Urinary bladder (tissue), 4 donors: ENCODE measurements at places on chromosomes 11 and 22. TPM values are rescaled to one million over a fixed set of nuclear protein-coding genes. Genes with fewer than 3 reads are reported as not detected.

Gene RIMBP3C
- total RNA-seq, result 0.26 TPM

Gene OR5D18
- not detected for total RNA-seq

Gene PNPLA3
- 0.37 TPM for total RNA-seq

Gene MAPK11
- 4.1 TPM for total RNA-seq

Gene TYR
- not detected for total RNA-seq

Gene TTLL12
- total RNA-seq, result 8.1 TPM

Gene FDX1
- total RNA-seq, result 13.7 TPM

Gene OR8A1
- not detected for total RNA-seq

Gene PTGDR2
- total RNA-seq, result 0.37 TPM

Gene APOA4
- total RNA-seq, result not detected

Gene IL10RA
- 8.7 TPM for total RNA-seq

Gene SLCO2B1
- 11.7 TPM for total RNA-seq

Gene ACR
- not detected for total RNA-seq

Gene MS4A4A
- 31.9 TPM for total RNA-seq

Gene MS4A3
- total RNA-seq, result 0.69 TPM

Gene MIOX
- not detected for total RNA-seq

Gene CFAP300
- 5.9 TPM for total RNA-seq

Gene BAIAP2L2
- not detected for total RNA-seq

Gene MYO18B
- total RNA-seq, result 4.8 TPM

Gene TBX1
- total RNA-seq, result 1.2 TPM

Gene C11orf91
- not detected for total RNA-seq

Gene EMID1
- 9.4 TPM for total RNA-seq

Gene WEE1
- total RNA-seq, result 95.5 TPM

Gene SOX6
- 12.8 TPM for total RNA-seq

Gene SYCE3
- not detected for total RNA-seq

Gene CRACR2B
- 5.9 TPM for total RNA-seq

Gene NOX4
- 5.4 TPM for total RNA-seq

Gene CCDC73
- total RNA-seq, result 0.05 TPM

Gene UCP3
- total RNA-seq, result 0.85 TPM

Gene CARD16
- 16.2 TPM for total RNA-seq

Gene MUC5B
- total RNA-seq, result not detected

Gene MS4A1
- 1.2 TPM for total RNA-seq

Gene KRTAP5-7
- 0.26 TPM for total RNA-seq

Gene PHF21B
- 0.63 TPM for total RNA-seq

Gene TBX10
- total RNA-seq, result not detected

Gene C22orf23
- 0.26 TPM for total RNA-seq

Gene CTSW
- total RNA-seq, result 2.7 TPM

Gene YPEL1
- 7.0 TPM for total RNA-seq

Gene ENTHD1
- total RNA-seq, result not detected

Gene GLB1L3
- 0.11 TPM for total RNA-seq

Gene RTN4R
- total RNA-seq, result 3.1 TPM

Gene OR51B6
- total RNA-seq, result not detected

Gene MAPK1
- 72.9 TPM for total RNA-seq

Gene CCDC15
- total RNA-seq, result 12.1 TPM

Gene GLYAT
- not detected for total RNA-seq

Gene OR4D5
- not detected for total RNA-seq

Gene CASP12
- total RNA-seq, result 1.1 TPM

Gene MRGPRF
- 48.5 TPM for total RNA-seq

Gene SMIM35
- not detected for total RNA-seq

Gene DGAT2
- total RNA-seq, result 9.5 TPM

Gene SLC5A4
- total RNA-seq, result 3.4 TPM

Gene SCGB2A2
- not detected for total RNA-seq
